Posterior vena cava (tissue), 2 donors: ENCODE measurements at places on chromosomes 6 and 20. TPM values are rescaled to one million over a fixed set of nuclear protein-coding genes. Genes with fewer than 3 reads are reported as not detected.

Gene TRIM10
- total RNA-seq, result not detected

Gene DUSP15
- total RNA-seq, result 0.90 TPM

Gene TAGAP
- 2.3 TPM for total RNA-seq

Gene SLC22A16
- total RNA-seq, result 1.6 TPM

Gene FKBP1C
- total RNA-seq, result 0.24 TPM
